ENCODE measurements at places on chromosomes 11 and 22.

DNA sequence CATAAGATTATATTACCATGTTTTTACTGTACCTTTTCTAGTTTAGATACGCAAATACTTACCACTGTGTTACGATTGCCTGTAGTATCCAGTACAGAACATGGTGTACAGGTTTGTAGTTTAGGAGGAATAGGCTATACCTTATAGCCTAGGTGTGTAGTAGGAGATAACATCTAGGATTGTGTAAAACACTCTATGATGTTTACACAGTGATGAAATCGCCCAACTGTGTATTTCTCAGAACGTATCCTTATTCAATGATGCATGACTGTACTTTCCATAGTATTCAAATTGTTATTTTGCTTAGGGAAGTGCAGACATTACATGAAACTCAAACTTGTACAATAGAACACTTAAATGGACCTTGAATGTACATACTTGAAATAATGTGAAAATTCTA, 188.1 kb upstream of the PDGFD start:
- no peak overlapping the region for H3K4me3 ChIP-seq
- no peaks in the 10 kb centered on the region for H3K4me1 ChIP-seq
- no peaks in the 10 kb centered on the region for H3K27me3 ChIP-seq
- H3K36me3 ChIP-seq, result no peaks in the 10 kb centered on the region

DNA sequence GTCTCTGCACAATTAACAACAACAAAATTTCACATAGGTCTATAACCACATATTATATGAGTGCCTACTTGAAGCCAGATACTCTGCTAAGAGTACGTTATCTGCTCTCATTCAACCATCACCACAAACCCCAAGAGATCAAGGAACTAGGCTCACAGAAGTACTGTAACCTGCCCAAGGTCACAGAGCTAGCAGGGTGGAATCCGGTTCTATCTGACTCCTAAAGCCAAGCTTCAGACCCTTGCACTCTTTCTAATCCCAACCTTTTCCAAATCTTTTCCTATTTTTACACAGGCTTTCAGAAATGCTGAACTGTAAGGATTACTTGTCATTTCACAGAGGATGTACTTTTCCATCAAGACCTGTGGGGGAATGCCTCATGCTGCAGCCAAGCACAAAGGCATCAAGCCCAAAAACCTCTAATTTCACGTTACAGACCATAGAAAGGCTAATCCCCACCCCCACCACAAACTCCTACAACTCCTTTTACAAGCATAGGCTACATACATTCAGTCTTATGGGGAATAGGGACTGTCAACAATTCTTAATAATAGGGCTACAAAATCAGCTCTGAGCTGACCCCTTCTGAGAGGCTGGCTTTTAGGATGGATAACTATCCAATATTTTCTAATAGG, 927 bp downstream of the PRCP start:
- peaks cover 62% of the 10 kb centered on the region for H3K4me1 ChIP-seq
- no peaks in the 10 kb centered on the region for H3K27me3 ChIP-seq
- H3K4me3 ChIP-seq, result peak overlapping the region; percentile 96
- DNase-seq, result peak; percentile 9
- H3K36me3 ChIP-seq, result peaks cover 16% of the 10 kb centered on the region

- H3K27ac ChIP-seq, result no peak overlapping the region
- H3K36me3 ChIP-seq, result no peaks in the 10 kb centered on the region
- no peak overlapping the region for H3K4me3 ChIP-seq
- no peaks in the 10 kb centered on the region for H3K27me3 ChIP-seq
- no peaks in the 10 kb centered on the region for H3K4me1 ChIP-seq
- no peak for DNase-seq
Measured at GRCh38 chr22:28331695-28332094, 347.9 kb downstream of the TTC28 start.

DNA sequence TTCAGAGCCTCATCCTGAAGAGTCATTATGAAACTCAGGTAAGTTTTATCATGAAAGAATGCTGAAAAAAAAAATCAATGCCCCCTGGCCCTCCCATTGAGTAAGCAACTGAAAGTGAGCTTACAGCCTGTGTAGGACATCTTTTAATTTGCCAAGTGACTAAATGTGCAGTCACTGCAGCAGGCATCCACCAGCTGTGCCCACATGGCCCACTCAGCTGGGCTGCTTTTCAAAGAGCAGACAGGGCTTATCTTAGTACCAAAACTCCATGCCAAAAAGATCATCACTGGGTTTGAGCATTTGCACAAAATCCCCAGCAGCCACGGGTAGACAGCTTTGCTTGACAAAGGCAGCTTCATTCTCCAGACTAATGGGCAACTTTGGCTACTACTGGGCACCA, 709.7 kb downstream of the NTM start:
- no peaks in the 10 kb centered on the region for H3K27me3 ChIP-seq
- no peaks in the 10 kb centered on the region for H3K36me3 ChIP-seq
- no peak overlapping the region for H3K27ac ChIP-seq
- H3K4me1 ChIP-seq, result no peaks in the 10 kb centered on the region
- no peak overlapping the region for H3K4me3 ChIP-seq
- no peak for DNase-seq

DNA sequence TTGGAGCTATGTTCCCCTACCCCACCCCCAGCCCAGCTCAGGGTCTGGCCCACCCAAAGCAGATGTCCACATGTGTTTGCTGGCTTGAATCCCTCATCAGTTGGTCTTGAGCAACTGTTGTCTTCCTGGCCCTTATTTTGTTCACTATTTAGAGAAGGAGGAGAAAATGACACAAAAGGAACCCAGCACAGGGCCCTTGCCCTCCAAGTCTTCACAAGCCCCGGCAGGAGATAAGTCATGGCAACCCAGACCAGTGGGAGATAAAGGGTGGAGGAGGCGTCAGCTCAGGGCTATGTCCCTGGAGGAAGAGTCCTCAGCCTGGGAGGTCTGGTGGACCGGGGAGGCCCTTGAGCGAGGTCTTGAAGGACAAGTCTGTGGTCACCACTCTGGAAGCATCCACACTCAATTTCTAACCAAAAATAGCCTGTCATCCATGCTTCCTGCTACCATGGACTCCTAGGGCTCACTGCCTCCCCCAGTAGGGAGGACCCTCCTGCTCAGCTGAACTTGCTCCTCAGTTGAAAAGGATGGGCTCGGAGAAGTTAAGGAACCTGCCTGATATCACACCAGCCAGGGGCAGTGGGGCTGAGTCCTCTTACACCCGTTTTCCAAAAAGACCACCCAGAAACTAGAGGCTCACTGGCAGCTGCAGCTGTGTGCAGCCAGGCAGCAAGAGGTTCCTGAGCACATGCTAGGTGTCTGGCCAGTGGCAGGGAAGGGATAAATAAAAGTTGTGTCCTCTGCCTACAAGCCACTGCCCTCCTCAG, 1.8 kb upstream of the RAB3IL1 start:
- H3K27ac ChIP-seq, result no peak overlapping the region
- DNase-seq, result no peak
- H3K36me3 ChIP-seq, result no peaks in the 10 kb centered on the region
- no peak overlapping the region for H3K4me3 ChIP-seq

- no peaks in the 10 kb centered on the region for H3K4me1 ChIP-seq
- peaks cover 5% of the 10 kb centered on the region for H3K27me3 ChIP-seq
- no peak for DNase-seq
- H3K4me3 ChIP-seq, result no peak overlapping the region
- H3K36me3 ChIP-seq, result no peaks in the 10 kb centered on the region
- no peak overlapping the region for H3K27ac ChIP-seq
Measured at GRCh38 chr22:23375031-23375827, 194.9 kb downstream of the BCR start.

- H3K27ac ChIP-seq, result no peak overlapping the region
- DNase-seq, result no peak
- H3K36me3 ChIP-seq, result no peaks in the 10 kb centered on the region
- H3K4me1 ChIP-seq, result no peaks in the 10 kb centered on the region
- no peaks in the 10 kb centered on the region for H3K27me3 ChIP-seq
Measured at GRCh38 chr11:104338186-104338585, 174.2 kb upstream of the PDGFD start.

GRCh38 chr11:31477528-31478222, 31.7 kb downstream of the IMMP1L start:
- no peak overlapping the region for H3K4me3 ChIP-seq
- no peak overlapping the region for H3K27ac ChIP-seq
- no peak for DNase-seq

GRCh38 chr22:17827466-17827865, 53.2 kb upstream of the BID start:
- H3K4me1 ChIP-seq, result no peaks in the 10 kb centered on the region
- H3K27ac ChIP-seq, result no peak overlapping the region
- no peak overlapping the region for H3K4me3 ChIP-seq
- H3K27me3 ChIP-seq, result no peaks in the 10 kb centered on the region
- H3K36me3 ChIP-seq, result peaks cover 9% of the 10 kb centered on the region

GRCh38 chr22:38038890-38039812, 18.1 kb upstream of the PICK1 start:
- no peaks in the 10 kb centered on the region for H3K36me3 ChIP-seq
- no peaks in the 10 kb centered on the region for H3K4me1 ChIP-seq
- no peak for DNase-seq
- no peak overlapping the region for H3K4me3 ChIP-seq
- no peaks in the 10 kb centered on the region for H3K27me3 ChIP-seq

DNA sequence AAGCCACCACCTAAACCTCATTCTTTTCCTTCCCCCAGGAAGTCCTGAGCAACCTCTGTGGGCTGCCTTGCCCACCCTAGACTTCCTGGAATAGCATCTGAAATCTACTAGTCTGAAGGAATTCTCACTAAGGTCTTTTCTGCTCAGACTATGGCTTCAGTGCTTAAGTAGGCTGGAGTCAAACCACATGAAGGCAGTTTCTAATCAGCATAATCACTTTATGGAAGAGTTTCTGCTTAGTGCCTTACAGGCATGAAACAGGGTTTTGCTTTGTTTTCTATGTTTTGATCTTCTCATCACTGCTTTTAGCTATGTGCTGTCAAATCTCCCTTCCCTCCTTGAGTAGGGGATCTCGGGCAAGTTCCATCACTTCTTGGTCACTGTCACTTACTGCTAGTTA, 117.7 kb downstream of the WT1 start:
- no peak for DNase-seq
- peaks cover 13% of the 10 kb centered on the region for H3K27me3 ChIP-seq
- H3K4me1 ChIP-seq, result peaks cover 24% of the 10 kb centered on the region
- no peak overlapping the region for H3K4me3 ChIP-seq

- no peak overlapping the region for H3K4me3 ChIP-seq
- no peak for DNase-seq
- H3K36me3 ChIP-seq, result peaks cover 12% of the 10 kb centered on the region
- H3K4me1 ChIP-seq, result peaks cover 18% of the 10 kb centered on the region
- H3K27me3 ChIP-seq, result no peaks in the 10 kb centered on the region
Measured at GRCh38 chr11:1502168-1502953, 15.8 kb upstream of the MOB2 start.

DNA sequence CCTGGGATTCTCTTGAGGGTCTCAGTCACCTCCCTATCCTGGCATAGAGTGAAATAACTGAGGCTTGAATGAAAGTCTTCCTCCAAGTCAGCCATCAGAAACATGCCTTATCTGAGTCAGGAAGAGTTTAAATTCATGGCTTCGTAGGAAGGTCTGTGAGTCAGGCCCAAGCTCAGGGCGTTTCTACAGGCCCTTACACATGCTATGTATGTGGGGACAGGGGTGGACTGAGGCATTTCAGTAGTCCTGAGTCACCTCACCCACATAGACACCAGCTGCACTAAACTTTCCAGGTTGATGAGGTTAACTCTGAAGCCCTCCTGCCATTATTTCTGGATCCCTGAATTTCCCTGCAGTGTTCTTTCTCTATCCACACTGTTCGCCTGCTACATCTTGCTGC, 134.6 kb upstream of the RCN1 start:
- H3K4me3 ChIP-seq, result no peak overlapping the region
- no peaks in the 10 kb centered on the region for H3K4me1 ChIP-seq
- no peak for DNase-seq
- peaks cover 2% of the 10 kb centered on the region for H3K27me3 ChIP-seq
- no peak overlapping the region for H3K27ac ChIP-seq

- H3K27me3 ChIP-seq, result no peaks in the 10 kb centered on the region
- DNase-seq, result peak; percentile 14
- peak overlapping the region; percentile 94 for H3K4me3 ChIP-seq
- peaks cover 32% of the 10 kb centered on the region for H3K4me1 ChIP-seq
- H3K27ac ChIP-seq, result peak overlapping the region; percentile 88
- H3K36me3 ChIP-seq, result no peaks in the 10 kb centered on the region
Measured at GRCh38 chr11:36509201-36509639, 852 bp downstream of the TRAF6 start.

DNA sequence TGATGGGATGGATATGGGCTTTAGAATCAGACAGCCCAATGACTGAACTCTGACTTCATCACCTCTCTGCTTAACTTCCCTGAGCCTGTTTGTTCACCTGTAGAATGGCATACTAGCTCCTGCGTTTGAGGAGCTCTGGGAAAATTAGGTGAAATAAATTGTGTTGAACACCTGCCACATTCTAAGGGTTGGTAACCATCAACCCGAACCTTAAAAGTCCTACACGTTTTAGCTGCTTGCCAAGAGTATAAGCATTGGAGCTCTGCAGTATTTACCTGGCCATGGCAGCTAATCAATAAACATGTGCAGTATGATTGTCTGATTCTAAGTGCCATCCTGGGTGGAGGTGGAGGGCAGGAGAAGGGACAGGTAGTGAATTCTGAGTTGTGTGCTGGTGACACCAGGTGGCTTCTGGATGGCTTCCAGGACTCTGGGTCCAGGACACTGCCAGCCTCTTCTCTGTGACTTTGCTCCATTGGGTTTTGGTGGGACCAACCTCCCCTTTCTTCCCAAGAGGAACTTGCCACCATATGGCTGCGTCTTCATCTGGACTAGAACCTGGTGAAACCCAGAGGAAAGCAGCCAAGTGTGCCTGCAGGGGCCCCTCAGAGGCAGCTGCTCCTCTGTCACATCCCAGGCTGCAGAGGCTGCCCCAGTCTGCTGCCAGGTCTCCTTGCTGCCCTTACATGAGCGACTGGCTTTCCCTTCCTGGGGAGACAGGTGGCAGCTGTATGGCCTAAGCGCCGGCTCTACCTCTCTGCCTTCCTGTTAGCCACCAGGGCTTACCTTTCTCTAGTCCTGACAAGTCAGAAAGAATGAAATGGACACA, 85.6 kb downstream of the CACNG2 start:
- H3K27ac ChIP-seq, result no peak overlapping the region
- peaks cover 23% of the 10 kb centered on the region for H3K27me3 ChIP-seq
- no peak overlapping the region for H3K4me3 ChIP-seq
- no peak for DNase-seq
- H3K36me3 ChIP-seq, result peaks cover 3% of the 10 kb centered on the region

- DNase-seq, result no peak
- H3K27ac ChIP-seq, result no peak overlapping the region
- no peak overlapping the region for H3K4me3 ChIP-seq
- no peaks in the 10 kb centered on the region for H3K36me3 ChIP-seq
- peaks cover 7% of the 10 kb centered on the region for H3K27me3 ChIP-seq
- no peaks in the 10 kb centered on the region for H3K4me1 ChIP-seq
Measured at GRCh38 chr22:48752451-48753380, 1075.0 kb downstream of the BRD1 start.

GRCh38 chr22:48782326-48782725, 1045.3 kb downstream of the BRD1 start:
- no peaks in the 10 kb centered on the region for H3K36me3 ChIP-seq
- no peaks in the 10 kb centered on the region for H3K27me3 ChIP-seq
- H3K4me3 ChIP-seq, result no peak overlapping the region

Measured in activated naive CD8-positive, alpha-beta T cell treated with anti-CD3 and anti-CD28 coated beads, Interleukin-2, amount 50 U/mL, for 24 hours (primary cell).